ENCODE measurements at places on chromosomes 2 and 18.

DNA sequence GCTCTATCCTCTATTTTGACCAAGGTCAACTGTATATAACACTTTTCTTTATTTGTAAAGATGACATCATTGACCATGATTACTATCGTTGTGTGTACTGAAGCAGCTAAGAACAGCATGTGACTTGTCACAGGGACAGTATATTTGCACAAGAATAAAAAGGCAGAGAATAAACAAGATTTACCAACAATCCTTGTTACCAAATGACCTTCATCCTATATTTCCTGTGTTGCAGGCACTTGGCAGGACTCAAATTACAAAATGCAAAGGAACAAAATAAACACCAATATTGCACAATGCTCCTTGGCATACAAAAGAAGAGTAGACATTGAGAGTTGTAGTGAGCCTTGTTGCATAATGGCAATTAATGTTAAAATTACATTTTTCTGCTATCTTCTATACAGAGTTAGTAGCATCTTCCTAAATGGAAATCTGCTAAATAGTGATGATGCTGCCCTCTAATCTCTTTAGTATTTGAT lies 61.8 kb downstream of the RFTN2 start:
- no peak for ATAC-seq

- no peak for ATAC-seq
These were observed 170.6 kb upstream of the MYT1L start for GRCh38 chr2:2501454-2502200.

DNA sequence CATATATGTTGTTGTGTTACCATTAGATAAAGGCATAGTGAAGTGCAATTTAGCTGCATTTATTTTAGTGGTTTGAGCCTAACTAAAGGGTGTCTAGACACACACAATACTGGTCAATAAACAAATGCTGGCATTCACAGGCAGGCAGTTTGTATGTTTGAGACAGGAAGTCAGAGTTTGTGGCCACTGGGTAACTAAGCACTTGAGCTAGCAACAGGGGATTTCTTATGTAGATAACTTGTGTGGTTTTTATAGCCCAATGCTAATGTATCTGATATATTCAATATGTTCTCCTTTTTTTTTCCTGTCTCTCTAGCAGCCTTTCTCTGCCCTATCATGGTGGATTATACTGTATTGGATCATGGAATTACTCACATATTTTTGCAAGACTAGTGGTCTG lies 38.1 kb downstream of the LRRTM4 start:
- ATAC-seq: no peak

- no peak for ATAC-seq
These were observed 500.8 kb upstream of the ZEB2 start for GRCh38 chr2:145020694-145021093.

DNA sequence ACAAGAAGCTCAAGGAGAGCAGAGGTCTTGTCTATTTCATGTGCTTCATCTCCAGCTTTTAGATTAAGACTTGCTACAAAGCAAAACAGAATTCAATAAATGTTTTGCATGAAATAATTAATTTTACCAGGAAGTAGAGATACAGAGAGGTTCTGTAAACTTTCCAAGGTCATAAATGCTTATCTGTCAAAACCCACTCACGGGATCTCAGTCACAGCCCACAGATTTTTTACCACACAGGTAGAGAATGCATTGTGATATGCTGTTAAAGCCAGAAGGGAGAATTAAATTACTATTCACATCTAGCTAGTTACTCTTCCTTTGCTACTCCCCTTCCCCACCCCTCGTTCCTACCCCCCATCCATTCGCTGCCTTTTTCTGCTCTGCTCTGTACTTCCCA lies 205.5 kb downstream of the DNAH7 start:
- ATAC-seq: no peak

DNA sequence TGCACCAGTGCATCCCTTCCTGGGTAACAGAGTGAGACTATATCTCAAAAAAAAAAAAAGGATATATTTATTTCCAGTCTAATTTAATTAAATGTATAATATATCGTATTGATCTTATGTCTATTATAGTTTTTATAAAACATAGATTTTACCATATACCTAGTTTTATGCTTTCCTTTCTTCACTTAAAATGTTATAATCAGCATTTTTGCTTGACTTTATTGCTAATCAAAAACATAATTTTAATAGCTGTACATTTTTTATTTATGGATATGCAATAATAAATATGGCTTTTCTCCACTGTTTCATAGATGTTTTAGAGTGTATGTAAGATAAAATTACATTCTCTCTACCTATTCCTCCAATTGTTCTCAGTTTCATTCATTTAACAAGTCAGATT lies 958.0 kb downstream of the EPHA4 start:
- ATAC-seq: no peak

DNA sequence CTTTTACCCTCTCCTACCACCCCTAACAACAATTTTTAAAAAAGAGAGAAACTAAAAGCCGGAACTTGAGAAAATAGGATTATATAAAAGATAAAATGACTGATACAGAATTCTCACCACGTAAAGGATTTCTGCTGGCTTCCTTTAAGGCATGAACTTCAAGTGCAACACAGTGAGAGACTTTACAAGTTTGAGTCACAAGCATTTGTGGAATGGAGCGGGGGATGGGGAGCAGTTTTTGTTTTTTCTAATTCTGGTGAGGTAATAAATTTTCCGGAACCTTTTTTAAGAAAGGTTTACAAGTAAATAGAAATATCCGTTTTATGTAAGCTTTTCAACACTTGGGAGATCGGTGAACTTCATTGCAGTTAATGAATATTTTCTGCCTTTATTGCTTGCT lies 1.8 kb upstream of the CDH2 start:
- ATAC-seq: no peak

DNA sequence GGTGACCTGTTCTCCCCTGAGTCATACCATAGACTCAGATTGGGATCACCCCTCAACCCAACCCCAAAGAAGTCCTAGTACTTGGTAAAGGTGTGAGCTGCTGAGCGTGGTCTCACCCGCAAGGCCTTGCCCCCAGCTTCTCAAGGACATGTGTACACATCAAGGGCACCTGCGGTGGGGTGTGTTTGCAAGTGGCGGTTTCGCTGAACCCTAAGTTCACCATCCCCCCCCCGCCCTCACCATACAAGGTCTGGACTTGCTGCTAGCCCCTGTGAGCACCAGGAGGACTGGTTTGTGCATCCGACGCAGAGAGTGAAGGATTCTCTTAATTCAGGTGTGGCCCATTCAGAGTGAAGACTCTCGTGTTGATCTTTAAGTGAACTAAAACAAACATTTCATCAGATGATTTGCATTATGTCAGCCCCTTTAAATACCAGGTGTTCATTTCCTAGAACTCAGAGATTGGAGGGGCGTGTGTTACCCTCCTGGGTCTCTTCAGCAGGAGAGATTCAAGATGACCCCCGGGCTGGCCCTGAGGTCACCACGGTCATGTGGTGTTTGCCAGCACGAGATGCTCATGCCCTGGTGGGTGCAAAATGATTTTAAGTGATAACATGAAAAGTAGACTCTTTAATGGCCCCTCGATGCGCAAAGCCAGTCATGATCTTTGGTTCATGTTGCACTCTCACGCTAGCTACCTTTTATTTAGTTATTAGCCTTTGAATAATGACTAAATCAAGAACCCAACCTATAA lies 27.8 kb downstream of the MTERF4 start:
- ATAC-seq: no peak

DNA sequence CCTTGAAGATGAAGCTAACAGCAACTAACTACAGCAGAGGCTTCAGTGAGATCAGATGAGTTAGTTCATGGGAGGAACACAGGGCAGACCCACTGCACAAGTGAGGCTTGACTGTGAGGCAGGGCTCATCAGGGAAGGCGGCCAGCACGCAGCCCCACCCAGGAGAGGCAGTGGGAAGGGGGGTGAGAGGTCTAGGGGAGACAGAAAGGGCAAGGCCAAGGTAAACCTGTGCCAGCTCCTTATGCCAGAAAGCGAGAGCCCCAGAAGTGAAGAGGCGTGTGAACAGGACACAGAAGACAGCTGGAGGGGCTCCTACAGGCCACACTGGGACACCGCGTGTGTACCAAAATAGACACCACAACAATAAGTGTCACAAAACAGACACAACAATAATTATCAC lies 48.6 kb downstream of the ANO7 start:
- no peak for ATAC-seq

DNA sequence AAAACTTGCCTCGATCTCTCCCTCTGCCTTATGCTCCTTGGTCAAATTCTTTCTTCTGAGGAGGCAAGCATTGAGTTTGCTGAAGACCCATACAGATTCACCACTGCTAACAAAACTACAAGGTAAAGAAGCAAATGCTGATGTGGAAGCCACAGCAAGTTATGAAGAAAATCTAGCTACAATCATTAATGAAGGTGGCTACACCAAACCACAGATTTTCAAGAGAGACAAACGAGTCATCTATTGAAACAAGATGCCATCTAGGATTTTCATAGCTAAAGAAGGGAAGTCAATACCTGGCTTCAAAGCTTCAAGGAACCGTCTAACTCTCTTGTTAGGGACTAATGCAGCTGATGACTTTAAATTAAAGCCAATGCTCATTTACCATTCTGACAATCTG lies 203.2 kb downstream of the METTL4 start:
- no peak for ATAC-seq

DNA sequence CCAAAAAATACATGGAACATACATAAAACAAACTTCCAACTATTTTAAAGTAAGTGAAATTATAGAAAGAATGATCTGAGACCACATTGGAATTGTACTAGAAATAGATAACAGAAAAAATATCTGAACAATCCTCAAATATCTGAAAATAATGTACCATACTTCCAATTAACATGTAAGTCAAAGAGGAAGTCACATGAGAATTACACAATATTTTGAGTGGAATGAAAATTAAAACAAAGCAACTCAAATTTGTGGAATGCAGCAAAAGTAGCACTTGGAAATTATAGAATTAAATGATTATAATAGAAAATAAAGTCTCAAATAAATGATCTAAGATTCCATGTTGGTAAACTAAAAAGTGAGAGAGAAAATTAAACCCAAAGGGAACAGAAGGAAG lies 38.3 kb upstream of the CTIF start:
- ATAC-seq: no peak

DNA sequence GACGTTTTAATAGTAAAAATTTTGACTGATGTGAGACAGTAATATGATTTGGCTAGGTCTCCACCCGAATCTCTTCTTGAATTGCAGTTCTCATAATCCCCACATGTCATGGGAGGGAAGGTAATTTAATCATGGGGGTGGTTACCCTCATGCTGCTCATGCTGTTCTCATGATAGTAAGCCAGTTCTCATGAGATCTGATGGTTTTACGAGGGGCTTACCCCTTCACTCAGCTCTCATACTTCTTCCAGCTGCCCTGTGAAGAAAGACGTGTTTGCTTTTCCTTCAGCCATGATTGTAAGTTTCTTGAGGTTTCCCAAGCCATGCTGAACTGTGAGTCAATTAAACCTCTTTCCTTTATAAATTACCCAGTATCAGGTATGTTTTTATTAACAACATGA lies 327.0 kb upstream of the CDH7 start:
- ATAC-seq: no peak

DNA sequence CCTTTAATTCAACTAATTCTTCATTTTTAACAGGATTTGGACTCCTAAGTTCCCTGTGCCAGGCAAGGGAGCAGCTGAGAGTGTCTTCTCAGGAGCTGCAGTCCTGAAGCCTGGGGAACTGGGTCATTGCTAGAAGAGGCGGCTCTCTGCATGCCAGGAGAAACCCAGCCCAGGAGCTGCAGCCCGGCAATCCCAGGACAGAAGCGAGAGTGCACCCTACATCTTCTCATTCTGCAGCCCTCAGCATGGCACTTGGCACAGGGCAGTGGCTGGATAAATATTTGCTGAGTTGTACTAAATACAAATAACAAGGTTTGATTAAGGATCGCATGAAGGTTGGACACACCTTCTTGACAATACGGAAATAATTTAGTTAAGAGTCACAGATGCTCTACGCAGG lies 244.9 kb upstream of the PXDN start:
- ATAC-seq: no peak

DNA sequence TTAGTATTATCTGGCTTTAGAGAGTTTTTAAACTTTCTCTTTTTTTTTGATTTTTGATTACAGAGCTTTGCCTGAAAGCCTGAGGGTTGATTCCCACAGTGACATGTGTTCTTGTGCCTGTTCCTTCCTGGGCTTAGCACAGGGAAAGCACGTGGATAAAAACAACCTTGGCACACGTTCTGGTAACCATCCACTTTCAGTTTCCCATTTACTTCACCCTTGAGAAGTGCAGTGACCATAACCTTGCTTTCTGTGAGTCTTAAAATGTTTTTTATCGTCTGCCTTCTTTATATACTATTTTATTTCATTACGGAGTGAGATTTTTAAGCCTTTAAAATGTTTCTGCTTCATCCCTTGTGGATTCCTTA lies 11.5 kb downstream of the CD226 start:
- peak; percentile 30 for ATAC-seq

- ATAC-seq: no peak
These were observed 278.0 kb upstream of the ID2 start for GRCh38 chr2:8403876-8404275.

- ATAC-seq: no peak
These were observed 131.5 kb downstream of the SMAD7 start for GRCh38 chr18:48819276-48819675.

GRCh38 chr18:56575819-56576663 lies 62.4 kb downstream of the TXNL1 start:
- ATAC-seq: no peak

GRCh38 chr2:7165736-7166135 lies 248.5 kb downstream of the RNF144A start:
- no peak for ATAC-seq

DNA sequence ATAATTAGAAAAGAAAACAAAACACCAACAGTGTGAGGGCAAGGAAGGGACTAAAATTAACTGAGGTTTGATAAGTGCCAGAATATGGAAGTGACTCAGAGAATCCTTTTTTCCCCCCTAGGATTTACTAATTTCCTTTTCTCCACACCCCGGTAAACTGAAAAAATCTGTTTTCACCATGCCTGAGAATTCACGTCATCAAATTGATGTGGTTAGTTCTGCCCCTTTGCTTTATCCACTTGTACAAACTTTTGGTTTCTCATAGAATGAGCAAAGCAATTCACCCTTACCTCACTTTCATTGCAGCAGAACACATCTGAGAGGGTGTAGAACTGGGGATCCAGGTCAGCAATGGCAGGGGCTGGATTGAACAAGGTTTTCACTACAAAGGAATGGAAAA lies 57.8 kb downstream of the RBKS start:
- peak; percentile 54 for ATAC-seq

GRCh38 chr2:227183657-227184367 lies 19.4 kb downstream of the COL4A3 start:
- ATAC-seq: no peak

- ATAC-seq: peak; percentile 79
These were observed 28.8 kb downstream of the SP140 start for GRCh38 chr2:230254152-230254881.

GRCh38 chr2:108553209-108553919 lies 19.1 kb downstream of the LIMS1 start:
- no peak for ATAC-seq

Measured in activated T-helper 17 cell treated with anti-CD3 and anti-CD28 coated beads, Interleukin-2, amount 50 U/mL, for 72 hours (primary cell).